ENCODE measurements at places on chromosomes 13 and 19. TPM values are rescaled to one million over a fixed set of nuclear protein-coding genes. Genes with fewer than 3 reads are reported as not detected.

DNA sequence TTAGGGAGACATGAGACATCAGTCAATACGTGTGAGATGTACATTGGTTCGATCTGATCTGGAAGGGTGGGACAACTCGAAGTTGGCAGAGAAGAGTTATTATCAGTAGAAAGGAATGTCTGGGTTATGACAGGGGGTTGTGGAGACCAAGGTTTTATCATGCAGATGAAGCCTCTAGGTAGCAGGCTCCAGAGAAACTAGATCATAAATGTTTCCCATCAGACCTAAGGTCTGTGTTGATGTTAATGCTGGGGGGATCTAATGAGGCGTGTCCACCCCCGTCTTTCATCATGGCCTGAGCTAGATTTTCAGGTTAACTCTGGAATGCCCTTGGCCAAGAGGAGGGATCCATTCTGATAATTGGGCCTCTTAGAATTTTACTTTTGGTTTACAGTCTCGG is 187.0 kb upstream of the KL start:
- no peak overlapping the region for H3K27ac ChIP-seq
- no peak overlapping the region for H3K4me3 ChIP-seq
- H3K27me3 ChIP-seq: no peaks in the 10 kb centered on the region
- H3K36me3 ChIP-seq: no peaks in the 10 kb centered on the region
- H3K4me1 ChIP-seq: no peaks in the 10 kb centered on the region

GRCh38 chr13:45393941-45394570 is 24.1 kb downstream of the SLC25A30 start:
- no peak overlapping the region for H3K4me3 ChIP-seq
- H3K36me3 ChIP-seq: peaks cover 40% of the 10 kb centered on the region
- H3K27ac ChIP-seq: no peak overlapping the region
- DNase-seq: peak; percentile 82

- no peaks in the 10 kb centered on the region for H3K36me3 ChIP-seq
- DNase-seq: no peak
- no peak overlapping the region for H3K4me3 ChIP-seq
- no peaks in the 10 kb centered on the region for H3K4me1 ChIP-seq
Measured at GRCh38 chr13:81406639-81407292, 1065.8 kb upstream of the SPRY2 start.

GRCh38 chr19:21463449-21464105 is 41.8 kb upstream of the ZNF429 start:
- DNase-seq: peak; percentile 95
- no peaks in the 10 kb centered on the region for H3K4me1 ChIP-seq
- no peak overlapping the region for H3K27ac ChIP-seq
- peaks cover 6% of the 10 kb centered on the region for H3K27me3 ChIP-seq
- no peaks in the 10 kb centered on the region for H3K36me3 ChIP-seq

DNA sequence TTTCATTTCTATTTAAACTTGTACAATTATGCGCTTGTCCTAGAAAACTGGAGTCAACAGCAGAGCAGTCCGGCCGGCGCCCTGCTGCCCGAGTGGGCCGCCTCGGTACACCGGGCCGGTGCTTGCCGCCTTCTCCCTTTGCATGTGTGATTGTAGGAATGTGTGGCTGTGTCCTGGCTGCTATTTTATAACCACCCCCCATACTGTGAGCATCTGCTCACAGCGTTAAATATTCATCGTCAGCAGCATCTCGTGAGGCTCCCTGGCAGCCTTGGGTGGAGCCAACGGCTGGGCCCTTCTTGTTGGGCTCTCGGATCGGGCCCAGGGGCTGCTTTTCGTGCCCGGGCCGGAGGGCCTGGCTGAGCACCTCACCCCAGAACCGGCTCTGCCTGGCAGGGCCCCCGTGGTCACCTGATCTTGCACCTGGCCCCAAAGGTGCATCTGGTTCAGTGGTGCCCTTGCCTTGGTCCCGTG is 10.6 kb downstream of the PIAS4 start:
- H3K27me3 ChIP-seq: no peaks in the 10 kb centered on the region
- H3K27ac ChIP-seq: no peak overlapping the region
- peaks cover 44% of the 10 kb centered on the region for H3K4me1 ChIP-seq
- H3K4me3 ChIP-seq: no peak overlapping the region
- no peak for DNase-seq

GRCh38 chr13:98521461-98522247 is 55.3 kb downstream of the STK24 start:
- H3K4me1 ChIP-seq: peaks cover 48% of the 10 kb centered on the region
- DNase-seq: peak; percentile 50
- no peaks in the 10 kb centered on the region for H3K27me3 ChIP-seq
- no peak overlapping the region for H3K27ac ChIP-seq
- peaks cover 21% of the 10 kb centered on the region for H3K36me3 ChIP-seq

- no peaks in the 10 kb centered on the region for H3K36me3 ChIP-seq
- no peak overlapping the region for H3K27ac ChIP-seq
- no peaks in the 10 kb centered on the region for H3K4me1 ChIP-seq
- DNase-seq: no peak
Measured at GRCh38 chr13:78540058-78540457, 63.3 kb downstream of the POU4F1 start.

GRCh38 chr19:52138278-52138982 is 1.3 kb downstream of the ZNF616 start:
- DNase-seq: peak; percentile 72
- H3K36me3 ChIP-seq: no peaks in the 10 kb centered on the region
- H3K27ac ChIP-seq: peak overlapping the region; percentile 97
- peak overlapping the region; percentile 92 for H3K4me3 ChIP-seq

DNA sequence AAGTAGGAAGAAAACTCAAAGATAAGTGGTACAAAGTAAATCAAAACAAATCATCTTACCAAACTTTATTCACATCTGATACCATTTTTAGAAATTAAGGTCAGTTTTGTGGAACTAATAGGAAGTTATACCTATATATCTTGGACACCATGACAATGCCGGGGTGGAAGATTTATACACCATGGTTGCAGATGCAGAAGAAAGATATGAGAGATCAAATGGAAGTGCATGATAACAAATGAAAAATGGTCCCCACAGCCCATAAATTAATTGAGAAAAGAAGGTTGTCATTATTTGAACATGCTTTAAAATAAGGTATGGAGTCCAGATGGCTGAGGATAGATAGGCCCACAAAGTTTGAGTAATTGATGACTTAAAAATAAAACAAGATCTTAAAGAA is 276.8 kb downstream of the TSHZ3 start:
- DNase-seq: no peak
- no peaks in the 10 kb centered on the region for H3K27me3 ChIP-seq
- no peaks in the 10 kb centered on the region for H3K36me3 ChIP-seq
- no peak overlapping the region for H3K4me3 ChIP-seq
- no peak overlapping the region for H3K27ac ChIP-seq

DNA sequence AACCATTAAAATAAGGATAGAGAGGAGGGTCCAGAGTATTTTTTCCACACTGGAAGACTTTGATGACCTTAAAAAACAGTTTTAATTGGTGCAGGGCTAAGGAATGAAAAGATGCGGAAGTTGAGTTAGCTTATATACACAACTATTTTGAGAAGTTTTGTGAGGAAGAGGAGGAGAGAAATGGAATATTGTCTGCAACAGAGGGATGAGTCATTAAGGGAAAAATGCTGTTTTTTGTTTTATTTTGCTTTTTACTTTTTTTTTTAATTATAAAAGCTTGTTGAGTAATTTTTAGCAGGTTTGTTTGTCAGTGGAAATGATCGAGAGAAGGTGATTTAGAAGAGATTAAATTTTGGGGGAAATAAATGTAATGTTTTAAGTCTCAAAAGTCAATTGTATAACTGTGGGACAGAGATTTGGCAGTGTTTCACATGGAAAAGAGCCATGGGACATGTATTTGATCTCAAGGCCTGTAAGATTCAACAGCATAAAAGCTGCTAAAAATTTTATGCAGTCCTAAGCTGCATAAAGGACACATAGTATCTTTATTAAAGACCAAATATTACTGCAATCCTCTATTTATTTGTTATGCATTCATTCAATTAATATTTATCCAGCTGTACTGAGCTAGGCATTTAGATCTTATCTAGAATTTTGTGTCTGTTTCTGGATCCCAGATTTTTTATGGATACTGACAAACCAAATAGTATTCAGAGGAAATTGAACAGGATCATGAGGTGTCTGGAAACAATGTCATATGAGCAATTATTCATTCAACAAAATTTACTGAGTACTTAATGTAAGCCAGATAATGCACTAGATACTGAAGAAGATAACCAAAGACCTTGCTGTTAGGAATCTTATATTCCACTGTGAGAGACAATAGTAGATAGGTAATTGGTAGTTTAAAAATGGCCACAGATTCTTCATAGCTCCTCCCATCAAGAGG is 72.7 kb downstream of the DNAJC15 start:
- no peaks in the 10 kb centered on the region for H3K27me3 ChIP-seq
- H3K4me1 ChIP-seq: no peaks in the 10 kb centered on the region
- DNase-seq: no peak
- no peak overlapping the region for H3K27ac ChIP-seq
- no peak overlapping the region for H3K4me3 ChIP-seq

- peak; percentile 62 for DNase-seq
- peaks cover 99% of the 10 kb centered on the region for H3K4me1 ChIP-seq
- peak overlapping the region; percentile 40 for H3K27ac ChIP-seq
- no peak overlapping the region for H3K4me3 ChIP-seq
- H3K27me3 ChIP-seq: no peaks in the 10 kb centered on the region
- peaks cover 13% of the 10 kb centered on the region for H3K36me3 ChIP-seq
Measured at GRCh38 chr13:110524541-110525257, 36.8 kb downstream of the RAB20 start.

DNA sequence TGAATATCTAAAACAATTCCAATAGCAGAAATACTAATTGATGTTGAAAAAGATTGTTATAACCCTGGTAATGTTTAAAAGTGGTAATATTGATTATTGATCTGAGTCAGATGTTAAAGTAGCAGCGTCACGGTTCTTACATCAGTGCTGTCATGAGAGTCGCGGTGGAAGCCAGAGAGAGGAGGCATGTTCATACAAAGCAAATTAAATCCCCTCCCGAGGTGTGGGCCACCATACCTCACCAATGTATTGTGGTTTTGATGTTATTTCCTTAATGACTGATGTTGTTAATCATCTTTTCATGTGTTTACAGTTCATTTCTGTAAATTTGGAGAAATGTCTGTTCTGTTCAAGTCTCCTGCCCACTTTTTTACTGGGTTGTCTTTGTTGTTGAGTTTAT is 11.2 kb downstream of the ZNF317 start:
- no peaks in the 10 kb centered on the region for H3K4me1 ChIP-seq
- H3K27ac ChIP-seq: no peak overlapping the region
- peaks cover 67% of the 10 kb centered on the region for H3K36me3 ChIP-seq
- H3K4me3 ChIP-seq: no peak overlapping the region
- DNase-seq: no peak

- H3K27ac ChIP-seq: no peak overlapping the region
- H3K27me3 ChIP-seq: no peaks in the 10 kb centered on the region
- no peaks in the 10 kb centered on the region for H3K36me3 ChIP-seq
- H3K4me3 ChIP-seq: no peak overlapping the region
- DNase-seq: no peak
Measured at GRCh38 chr13:41654796-41655195, 197.4 kb downstream of the RGCC start.

GRCh38 chr13:100300243-100300642 is 211.3 kb downstream of the PCCA start:
- no peak for DNase-seq
- H3K4me1 ChIP-seq: no peaks in the 10 kb centered on the region
- no peak overlapping the region for H3K27ac ChIP-seq
- H3K36me3 ChIP-seq: peaks cover 3% of the 10 kb centered on the region
- no peaks in the 10 kb centered on the region for H3K27me3 ChIP-seq

- H3K36me3 ChIP-seq: no peaks in the 10 kb centered on the region
- no peaks in the 10 kb centered on the region for H3K27me3 ChIP-seq
- H3K4me1 ChIP-seq: no peaks in the 10 kb centered on the region
- peak; percentile 39 for DNase-seq
- H3K4me3 ChIP-seq: no peak overlapping the region
Measured at GRCh38 chr13:46516599-46517338, 36.2 kb upstream of the LRCH1 start.

GRCh38 chr19:16859626-16860025 is 29.2 kb upstream of the F2RL3 start:
- H3K36me3 ChIP-seq: peaks cover 94% of the 10 kb centered on the region
- H3K27me3 ChIP-seq: no peaks in the 10 kb centered on the region
- no peak for DNase-seq
- no peak overlapping the region for H3K4me3 ChIP-seq

GRCh38 chr13:105395041-105395440 is 1140.4 kb downstream of the EFNB2 start:
- DNase-seq: no peak
- no peak overlapping the region for H3K27ac ChIP-seq
- H3K36me3 ChIP-seq: no peaks in the 10 kb centered on the region
- no peaks in the 10 kb centered on the region for H3K27me3 ChIP-seq
- no peak overlapping the region for H3K4me3 ChIP-seq

GRCh38 chr13:30325668-30326067 is 18.3 kb upstream of the KATNAL1 start:
- H3K27me3 ChIP-seq: no peaks in the 10 kb centered on the region
- H3K4me1 ChIP-seq: no peaks in the 10 kb centered on the region
- H3K36me3 ChIP-seq: no peaks in the 10 kb centered on the region
- no peak for DNase-seq

DNA sequence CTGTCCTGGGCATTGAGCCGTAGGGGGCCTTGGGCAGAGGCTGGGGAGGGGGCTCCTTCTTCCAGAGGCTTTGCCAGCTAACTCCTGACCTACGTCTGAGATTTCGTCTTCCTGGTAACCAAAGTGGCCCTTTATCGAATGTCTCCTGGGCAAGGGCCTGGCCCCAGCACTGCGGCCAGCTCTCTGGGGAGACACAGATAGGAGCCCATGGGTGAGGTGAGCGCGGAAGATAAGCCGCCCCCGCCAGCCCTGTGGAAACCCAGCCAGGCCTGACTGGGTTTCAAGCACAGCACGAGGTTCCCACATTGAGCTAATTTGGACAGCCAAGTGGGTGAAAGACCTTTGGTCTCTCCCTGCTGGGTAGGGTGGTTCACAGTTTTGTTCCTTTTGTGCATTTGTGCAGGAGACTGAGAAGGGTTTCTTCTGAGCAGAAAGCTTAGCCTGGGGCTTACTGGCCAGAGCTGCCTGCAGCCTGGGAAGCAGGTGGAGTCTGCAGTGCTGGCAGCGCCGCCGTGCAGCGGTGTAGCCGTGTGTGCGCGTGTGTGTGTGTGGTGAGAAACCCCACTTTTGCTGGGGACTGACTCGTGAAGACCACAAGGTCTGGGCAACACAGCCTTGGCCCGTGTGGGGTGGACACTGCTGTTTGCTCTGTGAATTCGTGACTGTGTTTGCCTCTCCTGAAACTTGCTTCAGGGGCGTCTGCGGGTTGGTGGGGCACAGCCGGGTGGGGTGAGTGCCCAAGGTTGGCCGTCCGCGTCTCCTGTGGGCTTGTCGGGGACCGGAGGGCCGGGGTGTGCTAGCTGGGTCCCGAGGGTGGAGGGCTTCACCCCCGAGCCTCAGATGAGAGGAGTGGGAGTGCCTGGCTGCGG is 2.5 kb downstream of the BSG start:
- peaks cover 70% of the 10 kb centered on the region for H3K4me1 ChIP-seq
- H3K27me3 ChIP-seq: no peaks in the 10 kb centered on the region
- DNase-seq: peak; percentile 78
- peaks cover 24% of the 10 kb centered on the region for H3K36me3 ChIP-seq
- peak overlapping the region; percentile 93 for H3K27ac ChIP-seq

The ZNF146 gene
- 19.6 TPM for total RNA-seq

The SIN3B gene
- 342 TPM for total RNA-seq

The PSG1 gene
- not detected for total RNA-seq

The R3HDM4 gene
- total RNA-seq: 49.7 TPM

The ZNF814 gene
- total RNA-seq: 31.0 TPM

The CSNK1A1L gene
- total RNA-seq: not detected

The FCER2 gene
- not detected for total RNA-seq

The SMAD9 gene
- 21.5 TPM for total RNA-seq

The KLK10 gene
- not detected for total RNA-seq

The RINL gene
- 3.8 TPM for total RNA-seq

The PCSK4 gene
- 26.8 TPM for total RNA-seq

The CFAP97D2 gene
- total RNA-seq: not detected
